ENCODE measurements at places on chromosomes 12 and 14.

DNA sequence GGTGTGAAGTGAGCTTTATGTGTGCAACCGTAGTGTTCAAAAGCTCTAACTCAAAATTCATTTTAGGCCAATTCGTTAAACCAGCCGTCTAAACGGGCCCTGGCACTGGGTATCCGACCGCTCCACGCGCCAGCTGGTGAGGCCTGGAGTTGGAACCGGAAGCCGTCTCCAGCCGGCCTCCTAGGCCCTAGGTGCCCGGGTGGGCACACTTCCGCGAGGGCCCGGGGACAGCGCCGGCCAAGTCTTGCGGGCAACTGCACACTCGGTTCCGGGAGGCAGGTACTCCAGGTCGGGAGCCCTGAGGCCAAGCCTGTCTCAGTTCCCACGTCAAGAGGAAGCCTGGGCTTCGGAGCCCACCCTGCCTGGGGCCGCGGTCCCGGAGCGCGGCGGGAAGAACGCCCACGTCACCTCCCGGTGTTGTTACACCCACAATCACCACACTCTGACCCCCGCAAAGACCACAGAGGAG lies 16.2 kb downstream of the OTX2 start:
- no peak for DNase-seq

- DNase-seq: no peak
Measured at GRCh38 chr14:57987596-57988300, 121.9 kb upstream of the SLC35F4 start.

DNA sequence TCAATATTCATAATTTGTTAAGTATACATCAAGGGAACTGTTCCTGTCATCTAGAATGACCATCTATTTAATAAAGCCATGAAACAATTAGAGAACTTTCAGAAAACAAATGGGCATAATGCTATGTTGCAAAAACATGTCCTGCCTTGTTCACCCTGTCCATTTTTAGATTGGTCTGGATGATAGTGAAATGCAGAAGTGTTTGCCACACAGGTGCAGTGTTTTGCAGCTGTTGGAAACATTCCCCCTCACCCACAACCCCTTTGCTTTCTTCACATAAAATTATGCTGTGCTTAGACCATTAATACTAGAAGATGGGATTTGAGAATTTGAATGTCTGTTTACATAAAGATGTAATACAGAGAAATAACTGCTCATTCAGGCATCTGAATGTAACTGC lies 36.5 kb downstream of the LEMD3 start:
- no peak for DNase-seq

- no peak for DNase-seq
Measured at GRCh38 chr14:52944254-52944653, 6.6 kb downstream of the FERMT2 start.

DNA sequence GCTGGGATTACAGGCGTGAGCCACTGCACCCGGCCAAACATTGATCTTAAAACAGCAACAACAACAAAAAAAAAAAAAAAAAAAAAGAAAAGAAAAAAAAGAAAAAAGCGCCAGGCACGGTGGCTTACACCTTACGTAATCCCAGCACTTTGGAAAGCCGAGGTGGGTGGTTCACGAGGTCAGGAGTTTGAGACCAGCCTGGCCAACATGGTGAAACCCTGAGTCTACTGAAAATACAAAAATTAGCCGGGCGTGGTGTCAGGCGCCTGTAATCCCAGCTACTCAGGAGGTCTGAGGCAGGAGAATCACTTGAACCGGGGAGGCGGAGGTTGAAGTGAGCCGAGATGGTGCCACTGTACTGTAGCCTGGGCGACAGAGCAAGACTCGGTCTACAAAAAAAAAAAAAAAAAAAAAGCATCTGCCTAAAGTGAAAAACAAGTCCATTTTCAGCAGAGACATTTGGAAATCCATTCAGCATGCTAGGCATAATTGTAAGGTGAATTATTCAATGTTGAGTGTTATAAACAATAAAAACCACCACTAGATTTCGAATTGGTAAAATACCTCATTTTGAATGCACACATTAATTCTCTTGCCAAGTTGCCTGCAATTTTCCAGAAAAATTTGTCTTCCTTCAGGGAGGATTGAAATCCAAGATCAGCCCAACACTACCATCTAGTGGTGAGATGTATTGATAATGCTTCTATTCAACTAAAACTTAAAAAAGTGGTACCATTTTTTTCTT lies 8.0 kb upstream of the CERS5 start:
- peak; percentile 22 for DNase-seq

- DNase-seq: no peak
Measured at GRCh38 chr14:27242874-27243273, 645.0 kb upstream of the NOVA1 start.

- no peak for DNase-seq
Measured at GRCh38 chr14:99872786-99873440, 79.7 kb downstream of the EML1 start.

Measured in GM20000 (cell line).